Activated T-cell treated with anti-CD3 and anti-CD28 coated beads for 1 hour (primary cell): ENCODE measurements at places on chromosomes 2 and 18.

- DNase-seq: no peak
These were observed 26.8 kb upstream of the DCC start for GRCh38 chr18:52313213-52313612.

- no peak for DNase-seq
These were observed 330.2 kb upstream of the NRP2 start for GRCh38 chr2:205352094-205352493.

DNA sequence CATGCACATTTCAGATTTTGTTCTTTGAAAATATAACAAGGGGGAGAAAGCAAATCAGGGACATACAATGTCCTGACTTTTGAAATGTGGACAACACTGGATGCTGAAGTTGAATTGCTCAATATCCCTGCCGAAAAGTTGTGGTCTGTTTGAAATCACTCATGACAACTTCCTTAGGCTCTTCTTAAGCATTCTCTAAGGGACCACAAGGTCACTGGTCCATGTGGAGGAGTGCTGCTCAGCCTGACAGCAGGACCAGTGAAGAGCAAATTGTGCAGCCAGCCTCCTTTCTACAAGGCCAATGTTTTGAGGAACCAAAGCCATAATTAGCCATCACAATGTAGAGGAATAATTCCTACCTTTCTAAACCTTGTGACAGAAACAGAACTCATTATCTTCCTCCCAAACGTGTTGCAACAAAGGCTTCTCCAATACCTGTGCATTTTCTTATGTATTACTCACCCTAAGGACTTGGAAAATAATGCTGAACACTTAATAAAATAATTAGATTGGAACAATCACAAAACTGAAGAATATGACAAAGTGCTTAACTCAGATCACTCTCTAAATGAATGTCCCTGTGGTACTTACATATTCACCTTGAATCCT, 1477.6 kb upstream of the NXPH2 start:
- no peak for DNase-seq

DNA sequence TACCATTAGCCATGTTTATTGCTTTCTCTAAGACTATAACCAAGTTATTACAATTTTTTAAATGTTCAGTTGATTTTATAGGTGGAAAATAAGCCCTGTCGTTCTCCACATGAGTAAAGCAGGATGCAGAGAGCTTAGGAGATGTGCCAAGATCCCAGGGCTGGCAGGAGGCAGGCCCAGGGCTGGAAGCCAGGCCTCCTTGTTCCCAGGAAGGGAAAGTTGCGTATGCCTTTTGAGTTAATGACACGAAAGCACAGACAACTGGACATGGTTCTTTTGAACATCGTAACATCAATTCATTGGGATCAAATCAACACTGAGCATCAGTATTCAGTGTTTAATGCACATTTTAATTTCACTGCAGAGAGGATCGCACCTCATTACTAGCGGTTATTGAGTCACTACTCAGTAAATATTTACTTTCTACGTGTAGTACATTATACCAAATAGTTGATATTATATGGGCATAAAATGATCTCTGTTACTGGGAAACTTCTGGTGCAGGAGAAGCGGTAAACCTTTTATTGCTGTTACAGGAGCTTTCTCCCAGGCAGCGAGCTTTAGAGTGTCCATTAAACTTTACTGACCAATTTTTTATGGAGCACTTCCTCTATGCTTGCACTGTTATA, 60.0 kb downstream of the RNF144A start:
- no peak for DNase-seq

- no peak for DNase-seq
These were observed 208.0 kb downstream of the GBX2 start for GRCh38 chr2:235960011-235960715.

- DNase-seq: no peak
These were observed 118.0 kb downstream of the MBP start for GRCh38 chr18:77014538-77014937.

DNA sequence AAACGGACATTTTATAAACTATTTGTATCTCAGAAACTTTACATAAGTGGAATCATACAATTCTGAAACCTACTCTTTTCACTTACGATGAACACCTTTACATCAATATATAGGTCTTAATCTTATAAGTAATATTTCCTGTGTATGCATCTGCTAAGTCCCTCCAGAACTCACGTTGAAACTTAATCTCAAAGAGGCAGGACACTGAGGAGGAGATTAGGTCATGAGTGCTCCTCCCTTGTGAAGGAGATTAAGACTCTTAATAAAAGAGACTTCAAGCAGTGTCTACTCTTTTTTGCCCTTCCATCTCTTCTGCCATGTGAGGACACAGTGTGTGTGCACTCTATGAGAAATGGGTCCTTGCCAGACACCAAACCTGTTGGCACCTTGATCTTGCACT, 94.7 kb upstream of the CDKL4 start:
- no peak for DNase-seq

GRCh38 chr2:239146741-239147181, 254.1 kb downstream of the HDAC4 start:
- DNase-seq: no peak

GRCh38 chr18:3046216-3046808, 33.4 kb upstream of the LPIN2 start:
- no peak for DNase-seq

DNA sequence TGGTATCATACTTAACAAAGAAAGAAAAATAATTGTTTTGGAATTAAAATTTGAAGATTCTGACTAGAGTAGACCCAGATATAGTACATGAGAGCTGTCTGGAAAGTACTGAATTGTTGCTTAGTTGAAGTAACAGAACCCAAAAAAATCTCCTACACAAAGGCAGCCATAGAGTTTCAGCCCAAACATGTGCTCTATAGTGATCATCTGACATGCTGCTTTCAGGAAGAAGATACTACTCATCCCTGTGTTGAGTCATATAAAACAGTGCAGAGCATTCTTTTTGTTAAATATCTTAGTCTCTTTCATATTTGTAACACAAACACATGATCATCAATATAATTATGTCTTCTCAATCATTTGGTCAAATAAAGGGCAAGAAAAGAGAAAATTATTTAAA, 84.8 kb upstream of the PTPRM start:
- no peak for DNase-seq

DNA sequence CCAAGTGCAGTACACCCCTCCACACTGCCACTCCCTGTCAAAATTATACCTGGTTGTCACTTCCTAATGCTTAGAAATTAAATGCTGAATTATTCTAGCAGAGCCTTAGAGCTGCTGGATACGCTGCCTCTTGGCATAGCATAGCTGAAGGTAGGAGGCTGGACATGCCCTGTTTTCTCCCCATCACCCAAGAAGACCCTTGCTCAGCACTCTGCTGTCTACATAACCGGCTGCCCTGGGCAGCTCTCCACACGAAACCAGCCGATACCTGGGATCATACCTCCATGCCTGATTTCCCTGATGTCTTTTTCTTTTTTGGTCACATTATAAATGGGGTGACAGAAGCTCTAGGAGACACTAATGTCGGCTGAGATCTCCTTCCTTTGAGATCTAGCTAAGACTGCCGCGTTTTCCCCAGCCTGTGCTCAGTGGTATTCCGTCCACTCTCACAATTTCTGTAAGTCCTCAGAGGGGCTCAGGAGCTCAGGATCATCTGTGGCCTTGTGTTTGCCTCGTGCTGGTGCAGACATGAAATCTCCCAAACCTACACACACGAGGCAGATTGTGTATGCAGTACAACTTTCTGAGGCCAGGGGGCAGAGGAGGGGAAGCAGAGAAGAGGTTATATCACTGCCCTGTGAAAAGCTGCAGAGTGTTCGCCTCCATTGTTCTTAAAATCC, 13.5 kb upstream of the ZAP70 start:
- DNase-seq: peak; percentile 61

DNA sequence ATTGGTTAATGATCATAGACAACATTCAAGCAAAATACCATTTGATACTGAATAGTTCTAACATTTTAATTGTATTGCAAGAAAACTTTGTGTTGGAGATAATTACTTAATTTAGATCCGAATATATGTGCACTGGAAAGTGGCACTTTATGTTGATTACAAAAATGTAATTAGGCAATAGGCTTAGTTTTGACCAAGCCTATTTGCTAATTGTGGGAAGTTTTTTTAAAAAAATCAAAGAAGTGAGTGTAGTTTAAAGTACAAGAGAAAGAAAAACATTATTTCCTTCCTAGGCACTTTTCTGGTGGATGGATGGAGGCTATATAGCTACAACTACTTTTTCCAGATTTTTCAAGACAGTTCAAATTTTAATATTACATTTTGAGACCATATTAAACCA, 18.3 kb upstream of the PELI1 start:
- DNase-seq: no peak
